Small intestine (tissue), 16 donors: ENCODE measurements at places on chromosomes 2 and 18.

DNA sequence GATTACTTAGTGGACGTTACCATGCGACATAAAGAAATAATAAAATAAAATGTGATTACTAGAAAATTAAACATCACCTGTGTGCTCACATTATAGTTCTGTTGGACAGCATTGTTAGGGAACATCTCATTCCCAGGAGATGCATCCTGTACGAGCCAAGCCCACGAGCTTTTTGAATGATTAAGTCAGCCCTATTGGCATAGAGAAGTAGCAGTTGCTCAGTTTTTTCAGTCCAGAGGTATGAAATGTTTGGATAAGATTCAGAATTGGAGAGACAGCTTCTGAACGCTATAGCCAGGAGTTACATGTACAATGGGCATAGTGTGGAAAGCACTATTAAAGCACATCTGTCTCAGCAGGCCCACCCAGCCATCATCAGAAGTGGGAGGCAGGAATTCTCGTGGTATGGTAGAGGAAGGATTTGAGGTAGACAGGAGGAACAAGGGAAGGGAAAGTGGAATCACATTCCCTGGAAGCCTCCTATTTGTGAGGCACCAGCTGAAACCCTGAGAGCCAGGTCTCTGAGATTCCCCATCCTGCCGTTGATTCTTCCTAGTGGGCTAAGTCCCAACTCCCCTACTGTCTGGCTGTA lies 8.6 kb downstream of the SPATS2L start:
- DNase-seq, result no peak

GRCh38 chr2:119114266-119114665 lies 44.3 kb downstream of the C1QL2 start:
- no peak for DNase-seq

DNA sequence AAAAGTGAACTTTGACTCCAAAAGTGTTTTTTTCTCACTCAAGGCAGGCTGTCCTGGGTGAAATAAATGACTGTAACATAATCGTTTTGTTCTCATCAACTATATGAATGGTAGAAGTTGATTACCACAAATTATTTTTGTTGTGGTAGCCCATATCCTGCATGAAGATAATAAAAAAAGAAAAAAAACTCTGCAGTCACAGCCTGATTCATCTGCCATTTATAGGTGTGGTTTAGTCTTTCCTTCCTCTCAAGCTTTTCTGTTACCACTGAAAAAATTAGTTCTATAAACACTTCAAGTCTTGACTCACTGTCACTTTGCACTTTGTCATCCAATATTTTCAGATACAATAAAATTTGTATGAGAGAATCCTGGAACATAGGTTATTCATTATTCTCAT lies 522.0 kb downstream of the PLCL1 start:
- peak; percentile 11 for DNase-seq

DNA sequence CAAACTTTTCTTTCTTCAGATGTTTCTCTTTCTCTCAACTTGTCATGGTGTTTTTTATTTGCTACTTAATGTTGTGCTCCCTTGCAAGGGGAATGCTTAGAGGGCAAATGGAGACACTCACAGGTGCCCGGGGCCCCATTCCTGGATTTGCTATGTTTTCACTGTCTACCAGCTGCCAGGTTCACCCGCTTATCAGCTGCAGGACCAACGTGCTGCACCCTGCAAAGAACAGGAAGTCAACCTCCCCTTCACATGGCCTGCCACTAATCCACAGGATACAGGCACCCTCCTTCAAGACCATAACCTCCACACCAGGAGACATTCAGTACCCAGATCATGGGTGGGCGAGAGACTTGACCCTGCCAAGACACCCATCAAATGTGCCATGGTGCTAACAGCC lies 237.6 kb upstream of the STON1 start:
- no peak for DNase-seq

- no peak for DNase-seq
Measured at GRCh38 chr2:175877845-175878544, 124.1 kb downstream of the LNPK start.

DNA sequence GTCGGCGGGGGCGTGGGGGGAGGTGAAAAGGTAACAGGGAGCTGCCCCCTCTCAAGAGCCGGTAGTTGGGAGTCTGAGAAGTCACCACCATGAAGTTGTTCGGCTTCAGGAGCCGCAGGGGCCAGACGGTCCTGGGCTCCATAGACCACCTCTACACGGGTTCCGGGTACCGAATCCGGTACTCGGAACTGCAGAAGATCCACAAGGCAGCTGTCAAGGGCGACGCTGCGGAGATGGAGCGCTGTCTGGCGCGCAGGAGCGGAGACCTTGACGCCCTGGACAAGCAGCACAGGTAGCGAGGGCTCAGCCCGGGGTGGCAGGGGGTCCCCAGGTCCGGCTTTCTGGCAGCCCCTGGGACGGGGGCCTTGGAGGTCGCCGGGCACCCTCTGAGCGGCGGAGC lies 47.1 kb upstream of the ZNF519 start:
- DNase-seq, result peak; percentile 30

DNA sequence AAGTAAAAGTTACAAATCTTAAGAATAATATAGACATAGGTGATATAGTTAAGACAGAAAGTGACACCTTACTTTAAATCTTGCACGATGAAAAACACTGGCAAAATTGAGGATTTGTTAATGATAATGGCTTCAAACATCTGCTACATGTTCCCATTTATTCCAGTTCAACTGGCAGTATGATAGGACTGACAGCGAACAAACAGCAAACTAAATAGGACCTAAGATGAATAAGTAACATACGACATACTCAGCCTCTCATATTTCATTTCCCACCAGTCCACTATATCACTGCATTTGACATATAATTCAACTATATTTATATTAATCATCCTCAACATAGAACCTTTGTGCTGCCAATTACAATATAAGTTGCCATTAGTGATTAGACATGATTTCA lies 36.3 kb downstream of the ACVR1C start:
- no peak for DNase-seq

GRCh38 chr2:222424276-222424728 lies at the start of gene SGPP2:
SGPP2 (plus strand) TSS chr2:222424543; CDS start chr2:222424603, 60 bp downstream.
- peak; percentile 75 for DNase-seq

- peak; percentile 94 for DNase-seq
Measured at GRCh38 chr2:189522435-189523151, 58.0 kb downstream of the SLC40A1 start.

GRCh38 chr2:113977660-113978523 lies 88.0 kb downstream of the ACTR3 start:
- peak; percentile 79 for DNase-seq

DNA sequence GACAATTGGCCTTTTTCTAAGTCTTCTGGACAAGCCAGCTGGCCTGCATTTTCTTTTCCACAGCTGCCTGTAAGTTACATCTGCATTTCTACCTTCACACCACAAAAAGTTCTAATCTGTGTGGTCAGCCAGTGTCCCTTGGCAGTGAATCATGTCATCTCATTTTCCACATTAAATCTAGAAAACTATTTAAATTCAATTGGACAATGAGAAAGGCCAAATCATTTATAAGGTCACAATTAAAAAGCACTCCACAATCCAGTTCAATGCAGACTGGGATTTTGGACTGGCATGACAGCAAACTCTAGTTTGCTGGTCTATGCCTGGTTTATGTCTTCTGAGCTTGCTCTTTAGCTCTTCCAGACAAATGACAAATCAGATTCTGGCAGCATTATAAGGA lies 494.2 kb upstream of the SPHKAP start:
- DNase-seq, result no peak

DNA sequence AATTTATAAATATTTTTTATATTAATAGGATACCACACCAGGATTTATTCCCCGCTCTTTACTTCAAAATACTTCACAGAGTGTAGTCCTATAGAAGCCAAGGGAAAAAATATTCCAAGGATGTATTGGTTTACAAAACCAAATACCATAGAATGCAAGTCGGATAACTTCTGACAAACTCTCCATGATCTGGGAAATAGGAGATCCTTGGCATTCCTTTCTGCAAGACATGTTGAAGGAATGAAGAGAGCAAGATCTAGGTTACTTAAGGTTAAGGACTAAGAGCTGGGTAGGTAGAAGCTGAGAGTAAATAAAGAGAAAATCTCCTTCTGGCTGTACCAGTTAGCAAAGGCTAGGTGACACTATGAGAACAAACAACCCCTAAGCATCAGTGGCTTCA lies 141.2 kb downstream of the LRATD1 start:
- DNase-seq, result no peak

DNA sequence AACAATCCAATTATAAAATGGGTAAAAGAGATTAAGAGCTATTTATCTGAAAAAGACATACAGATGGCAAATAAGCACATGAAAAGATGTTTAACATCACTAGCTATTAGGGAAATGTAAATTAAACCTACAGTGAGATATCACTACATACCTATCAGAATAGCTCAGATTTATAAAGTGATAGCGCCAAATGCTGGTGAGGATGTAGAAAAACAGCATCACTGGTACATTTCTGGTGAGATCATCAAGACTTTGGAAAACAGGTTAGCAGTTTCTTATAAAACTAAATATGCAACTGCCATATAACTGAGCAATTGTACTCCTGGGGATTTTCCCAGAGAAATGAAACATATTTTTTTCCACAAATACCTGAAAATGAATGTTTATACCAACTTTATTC lies 100.4 kb downstream of the ACOXL start:
- no peak for DNase-seq

GRCh38 chr2:46804794-46805193 lies 110.8 kb downstream of the MCFD2 start:
- no peak for DNase-seq

DNA sequence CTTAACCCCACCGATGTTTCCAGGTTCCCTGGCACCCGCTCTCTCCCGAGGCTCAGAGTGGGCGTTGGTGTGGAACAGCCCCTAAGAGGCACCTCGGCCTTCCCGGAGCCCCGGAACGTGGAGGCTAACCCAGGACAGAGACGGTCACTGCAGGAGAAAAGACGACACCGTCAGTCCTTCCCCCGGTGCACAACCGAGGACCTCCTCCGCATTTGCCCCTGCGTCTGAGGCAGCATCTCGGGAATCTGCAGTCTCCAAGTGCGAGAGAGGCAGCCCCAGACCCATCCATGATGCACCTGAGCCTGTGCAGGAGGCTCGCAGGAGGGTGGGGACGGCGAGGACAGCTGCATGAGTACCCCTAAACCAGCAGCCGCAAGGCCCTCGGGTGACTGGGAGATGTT lies 204.9 kb upstream of the SALL3 start:
- no peak for DNase-seq

DNA sequence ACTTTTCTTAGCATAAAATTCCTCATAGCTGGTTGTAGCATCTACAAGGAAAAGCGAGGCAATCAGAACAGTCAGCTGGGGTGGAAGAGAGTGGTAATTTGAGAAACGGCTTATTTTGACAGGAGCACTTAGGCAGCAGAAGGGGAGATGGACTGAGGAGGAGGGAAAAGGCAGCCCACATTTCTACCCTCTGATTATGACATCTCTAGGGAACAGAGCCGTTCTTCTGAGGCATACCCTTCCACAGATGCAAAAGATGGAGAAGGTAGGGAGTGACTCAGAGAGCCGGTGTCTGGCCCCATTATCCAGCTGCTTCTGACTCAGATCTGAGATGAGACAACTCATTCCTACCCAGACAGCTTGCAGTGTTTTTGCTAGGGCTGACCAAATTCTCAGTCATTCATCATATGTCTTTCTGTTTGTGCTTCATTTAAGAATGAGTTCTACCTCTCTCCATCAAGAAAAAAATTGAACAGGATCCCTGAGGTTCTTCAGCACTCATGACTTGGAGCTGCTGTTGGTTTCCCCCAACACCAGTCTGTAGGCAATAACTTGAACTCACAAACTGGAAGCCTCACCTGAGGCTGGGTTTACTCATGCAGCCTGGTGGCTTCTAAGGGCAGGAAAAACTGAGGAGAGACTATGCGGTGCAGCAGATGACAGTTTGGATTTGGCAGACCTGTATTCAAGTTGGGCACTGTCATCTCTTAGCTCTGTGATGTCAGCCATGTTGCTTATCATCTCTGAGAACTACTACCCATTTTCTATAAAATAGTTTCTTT lies 15.9 kb upstream of the SEC11C start:
- no peak for DNase-seq

- peak; percentile 88 for DNase-seq
Measured at GRCh38 chr2:160492401-160493226, 993 bp downstream of the RBMS1 start.

DNA sequence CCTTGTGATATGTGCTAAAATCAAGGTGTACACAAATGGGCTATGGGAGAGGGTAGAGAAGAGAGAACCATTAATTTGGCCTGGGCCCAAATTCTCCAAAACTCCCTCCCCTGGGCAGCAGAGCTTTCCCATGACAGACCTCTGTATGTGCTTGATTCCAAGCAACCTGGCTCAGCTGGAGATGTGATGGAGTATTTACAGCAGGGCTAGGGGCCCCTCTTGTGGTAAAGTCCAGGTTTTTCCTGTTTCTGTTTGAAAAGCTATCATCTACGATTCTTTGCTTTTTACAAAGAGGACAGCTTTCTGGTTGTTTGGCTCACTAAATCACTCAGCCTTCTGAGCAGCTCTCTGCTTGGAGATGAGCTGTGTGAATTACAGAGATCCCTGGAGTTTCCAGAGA lies 40.3 kb downstream of the KCNS3 start:
- DNase-seq, result no peak

DNA sequence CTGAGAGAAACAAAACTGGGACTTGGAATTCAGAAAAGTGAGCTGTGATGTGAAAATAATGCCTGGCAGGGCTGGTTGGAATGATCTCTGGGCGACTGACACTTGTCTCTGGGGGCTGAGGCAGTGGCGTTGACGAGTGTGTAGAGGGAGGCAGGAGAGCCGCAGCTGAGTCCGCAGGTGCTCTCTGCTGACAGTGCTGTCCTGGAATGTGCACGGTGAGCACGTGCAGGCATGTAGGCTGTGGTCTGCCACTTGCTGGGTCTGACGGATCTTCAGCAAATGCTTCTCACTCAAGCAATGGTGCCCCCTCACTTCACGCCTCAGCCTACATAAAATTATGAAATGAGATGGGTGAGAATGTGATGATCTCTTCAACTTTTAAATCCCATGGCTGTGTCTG lies 38.5 kb upstream of the ATP9B start:
- no peak for DNase-seq

GRCh38 chr2:236853585-236854051 lies 232.1 kb upstream of the COPS8 start:
- no peak for DNase-seq

GRCh38 chr2:6970976-6971480 lies 53.8 kb downstream of the RNF144A start:
- DNase-seq, result no peak

- DNase-seq, result no peak
Measured at GRCh38 chr2:240730501-240731177, 39.0 kb downstream of the AQP12A start.

GRCh38 chr18:63603772-63604171 lies 16.6 kb downstream of the SERPINB13 start:
- DNase-seq, result no peak

GRCh38 chr18:42915299-42915698 lies 200.2 kb downstream of the RIT2 start:
- DNase-seq, result no peak

DNA sequence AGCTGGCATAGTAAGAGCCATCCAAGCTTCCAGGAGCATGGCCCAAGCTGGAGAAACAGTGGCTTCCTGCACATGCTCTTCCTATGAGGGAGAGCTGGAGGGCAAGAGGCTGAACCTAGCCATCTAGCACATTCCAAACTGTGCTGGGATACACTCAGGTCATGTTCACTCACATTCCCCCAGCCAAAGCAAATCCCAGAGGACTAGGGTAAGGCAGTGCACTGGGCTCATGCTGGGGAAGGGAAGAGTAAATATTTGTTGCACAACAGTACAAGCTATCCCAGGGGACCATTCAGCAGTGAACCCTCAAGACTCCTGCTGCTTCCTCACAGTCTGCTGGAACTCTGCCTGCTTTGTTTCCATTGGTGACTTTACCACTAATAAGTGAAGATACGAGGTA lies 20.7 kb upstream of the GYPC start:
- DNase-seq, result no peak

GRCh38 chr18:13577781-13578180 lies 148.6 kb downstream of the FAM210A start:
- no peak for DNase-seq

GRCh38 chr2:241812730-241813643 lies 4.0 kb downstream of the NEU4 start:
- no peak for DNase-seq
